ENCODE measurements at places on chromosomes 1 and 21.

DNA sequence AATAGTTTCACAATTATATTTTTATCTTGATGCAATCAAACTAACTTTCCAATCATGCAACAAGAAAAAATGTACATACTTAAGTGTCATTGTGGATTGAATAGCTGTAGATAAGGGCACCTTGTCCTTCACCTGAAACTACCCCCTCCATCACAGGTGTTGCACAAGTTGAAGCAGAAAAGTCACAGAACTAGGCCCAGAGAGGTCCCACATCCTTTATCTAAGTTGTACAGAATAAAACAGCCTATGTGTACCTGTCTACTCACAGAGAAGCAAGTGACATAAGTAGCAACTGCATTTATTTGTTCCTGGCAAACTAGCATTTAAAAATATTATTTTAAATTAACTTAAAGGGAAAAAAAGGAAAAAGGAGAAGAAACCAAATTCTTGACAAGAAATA lies 256.8 kb downstream of the FAF1 start:
- no peak for DNase-seq

GRCh38 chr1:116347696-116348095 lies 25.3 kb upstream of the ATP1A1 start:
- no peak for DNase-seq

DNA sequence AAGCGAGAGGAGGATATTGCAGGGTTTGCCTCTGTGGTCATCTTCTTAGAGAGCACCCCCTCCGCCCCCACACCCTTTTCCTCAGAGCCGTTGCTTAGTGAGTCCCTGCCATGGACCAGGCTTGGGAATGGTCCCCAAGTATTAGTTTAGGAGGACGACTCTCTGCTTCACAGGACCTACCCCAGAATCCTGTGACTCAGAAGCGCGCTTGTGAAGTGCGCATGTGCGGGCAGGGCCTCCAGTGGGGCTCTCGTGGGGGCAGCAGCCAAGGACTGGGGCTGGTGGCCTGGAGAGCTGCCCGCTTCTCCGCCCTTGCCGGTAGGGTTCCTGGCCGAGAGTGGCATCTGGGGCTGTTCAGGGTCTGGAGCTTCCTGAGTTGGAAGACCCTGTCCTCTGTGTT lies 37.3 kb upstream of the HMGN1 start:
- DNase-seq = no peak

DNA sequence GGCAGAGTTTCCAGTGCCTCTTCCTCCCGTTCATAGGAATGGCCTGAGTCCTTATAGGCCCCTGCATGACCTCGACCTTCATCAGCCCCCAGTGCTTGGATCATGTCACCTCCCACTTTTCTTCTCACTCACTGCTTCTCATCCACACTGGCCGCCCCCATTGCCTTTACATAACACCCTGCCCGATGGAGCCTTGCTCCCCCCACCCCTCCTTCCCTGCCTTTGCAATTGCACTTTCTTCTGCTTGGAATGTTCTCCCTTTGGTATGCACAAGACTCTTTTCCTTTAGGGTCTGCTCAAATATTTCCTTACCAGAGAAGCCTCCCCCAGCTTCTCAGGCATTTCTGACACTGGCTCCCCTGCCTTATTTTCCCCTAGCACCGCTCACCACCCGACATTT lies 125.2 kb upstream of the KCNJ6 start:
- DNase-seq = no peak

- no peak for DNase-seq
Measured at GRCh38 chr1:10438677-10439163, 8.5 kb downstream of the CENPS start.

DNA sequence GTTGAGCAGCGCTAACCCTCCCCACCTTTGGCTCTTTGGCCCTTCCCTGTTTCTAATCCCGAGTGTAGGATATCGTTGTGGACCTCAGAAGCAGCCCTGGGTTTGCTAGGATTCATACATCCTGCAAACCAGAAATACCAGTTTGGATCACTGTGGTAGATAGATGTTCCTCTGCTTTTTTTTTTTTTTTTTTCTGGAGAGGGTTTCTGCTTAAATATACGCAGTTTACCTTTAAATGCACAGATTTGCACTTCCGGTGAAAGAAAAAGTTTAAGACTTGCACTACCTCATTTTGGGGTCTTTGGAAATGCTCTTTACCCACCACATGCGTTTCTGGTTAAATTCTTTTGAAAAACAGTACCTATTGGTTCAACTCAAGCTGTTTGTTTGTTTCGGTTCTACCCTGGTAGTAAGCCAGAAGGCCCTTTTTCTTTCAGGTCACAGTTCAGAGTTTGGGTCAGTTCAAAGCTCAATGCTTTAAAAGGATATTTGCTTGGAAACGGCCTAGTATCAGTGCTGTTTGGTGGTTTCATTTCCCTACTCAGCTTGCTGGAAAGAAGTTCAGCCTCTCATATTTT lies 908 bp downstream of the DDI2 start:
- DNase-seq = no peak

GRCh38 chr1:29505532-29506220 lies 269.4 kb downstream of the PTPRU start:
- no peak for DNase-seq

DNA sequence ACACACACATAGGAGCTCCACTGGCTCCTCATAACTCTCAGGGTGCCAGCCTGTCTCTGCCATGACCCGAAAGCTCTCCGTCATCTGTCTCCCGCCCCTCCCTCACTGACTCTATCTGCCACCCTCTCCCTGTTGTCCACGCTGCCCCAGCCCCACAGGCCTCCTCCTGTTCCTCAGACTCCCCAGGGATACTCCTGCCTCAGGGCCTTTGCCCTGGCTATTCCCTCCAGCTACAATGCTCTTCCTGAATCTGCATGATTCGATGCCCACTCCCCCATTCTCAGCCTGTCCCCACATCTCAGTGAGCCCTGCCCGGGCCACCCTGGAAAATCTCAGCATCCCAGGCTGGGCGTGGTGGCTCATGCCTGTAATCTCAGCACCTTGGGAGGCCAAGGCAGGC lies 24.6 kb upstream of the DNAJC11 start:
- no peak for DNase-seq

DNA sequence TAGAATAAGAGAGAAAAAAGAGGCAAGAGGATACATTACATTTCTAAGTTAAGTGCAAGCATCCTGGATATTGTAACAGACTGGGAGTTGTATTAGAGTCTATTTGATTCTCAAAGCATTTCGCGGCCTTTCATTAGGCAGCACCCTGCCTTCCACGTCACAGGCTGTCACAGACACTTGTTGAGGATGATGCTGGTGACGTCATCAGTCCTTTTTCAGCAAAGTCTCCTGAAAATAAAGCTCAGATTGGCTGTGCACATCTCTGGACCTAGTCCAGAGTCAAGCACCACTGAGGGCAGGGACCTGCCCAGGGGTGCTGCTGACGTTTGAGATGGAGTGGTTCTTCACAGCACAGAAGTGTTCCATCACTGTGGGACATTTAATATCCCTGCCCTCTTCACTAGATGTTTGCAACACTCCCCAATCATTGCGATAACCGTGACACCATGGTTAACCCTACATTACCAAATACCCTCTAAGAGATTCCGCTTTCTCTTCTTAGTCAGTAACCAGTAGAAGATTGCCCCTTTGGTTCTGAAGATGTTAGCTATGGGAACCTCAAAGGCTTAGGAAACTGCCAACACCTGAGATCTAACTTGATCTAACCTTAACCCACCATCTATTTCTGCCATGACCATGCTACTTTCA lies 72.7 kb upstream of the F3 start:
- DNase-seq = no peak

- DNase-seq = no peak
Measured at GRCh38 chr1:50783286-50783685, 176.8 kb downstream of the FAF1 start.

DNA sequence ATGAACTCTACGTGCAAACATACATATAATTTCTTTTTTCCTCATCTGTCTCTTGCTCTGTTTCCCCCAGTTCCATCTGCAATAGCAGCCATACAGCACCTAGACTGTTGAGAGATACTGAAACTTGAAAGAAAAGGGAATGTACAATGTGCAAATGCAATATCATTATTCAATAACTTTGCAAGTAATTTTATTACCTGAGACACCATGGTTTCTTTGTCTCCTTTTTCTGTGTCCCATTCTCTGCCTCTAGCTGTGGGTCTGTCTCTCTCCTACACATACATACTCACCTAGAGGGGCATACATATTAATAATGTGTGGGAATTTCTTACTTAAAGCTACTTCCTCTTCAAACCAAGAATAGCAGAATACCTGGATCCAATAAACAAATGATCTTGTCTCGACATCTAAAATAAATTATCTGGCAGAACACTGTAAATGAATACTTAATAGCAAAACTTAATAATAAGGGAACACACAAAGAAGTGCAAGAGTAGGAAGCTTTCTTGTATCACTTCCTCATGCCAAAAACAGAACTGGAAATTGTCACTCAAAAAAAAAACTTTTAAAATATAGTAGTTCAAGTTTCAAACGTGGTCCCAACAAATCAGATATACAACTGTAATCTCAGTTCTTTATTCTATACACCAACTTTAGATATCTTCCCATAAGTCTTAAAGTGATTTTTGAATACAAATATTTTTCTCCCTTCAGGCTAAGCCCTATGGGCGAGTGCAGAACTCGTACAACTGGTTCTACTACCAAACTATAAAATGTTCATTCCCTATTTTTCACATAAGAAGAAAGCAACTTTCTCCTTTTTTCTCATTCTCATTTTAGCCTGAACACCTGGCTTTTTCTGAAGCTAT lies 194.6 kb downstream of the NRIP1 start:
- DNase-seq = no peak

DNA sequence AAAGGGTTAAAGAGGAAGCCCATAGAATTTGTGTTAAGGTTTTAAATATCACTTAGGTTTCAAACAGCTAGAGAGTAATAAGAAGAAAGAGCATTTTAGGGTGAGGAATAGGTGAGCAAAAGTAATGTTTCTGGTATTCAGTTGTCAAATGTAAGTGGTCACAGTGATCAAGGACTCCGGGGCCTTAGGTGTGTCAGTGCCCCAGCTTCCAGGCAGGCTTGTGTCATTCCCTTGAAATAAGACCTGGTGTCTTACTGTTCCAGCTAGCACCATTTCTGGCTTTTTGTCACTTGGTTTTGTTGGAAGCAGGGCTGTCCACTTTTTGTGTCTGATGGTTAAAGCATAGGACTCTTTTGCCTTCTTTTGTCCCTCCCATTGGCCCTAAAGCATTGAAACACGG lies 69.6 kb downstream of the DYRK1A start:
- DNase-seq = no peak

DNA sequence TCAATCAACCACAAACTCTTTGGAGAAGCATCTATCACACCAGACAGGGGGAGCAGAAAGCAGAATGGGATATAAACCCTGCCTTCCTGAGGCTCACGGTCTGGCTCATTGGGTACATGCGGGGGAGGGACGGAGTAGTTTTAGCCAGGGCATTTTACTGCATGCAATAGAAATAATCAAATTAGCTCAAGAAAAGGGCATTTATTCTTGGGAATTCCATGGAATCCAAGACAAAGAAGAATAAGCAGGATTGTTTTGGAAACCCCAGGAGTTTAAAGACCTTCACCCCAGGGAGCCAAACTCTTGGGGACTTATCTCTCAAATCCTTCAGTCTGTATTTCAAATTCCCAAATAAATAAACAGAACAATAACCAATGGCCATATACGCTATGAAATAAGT lies 5.2 kb upstream of the KAZN start:
- DNase-seq = no peak

GRCh38 chr1:158646465-158646864 lies 40.0 kb downstream of the SPTA1 start:
- no peak for DNase-seq

GRCh38 chr1:80064524-80064923 lies 1058.0 kb upstream of the ADGRL4 start:
- no peak for DNase-seq

- no peak for DNase-seq
Measured at GRCh38 chr1:79113836-79114235, 107.3 kb upstream of the ADGRL4 start.

DNA sequence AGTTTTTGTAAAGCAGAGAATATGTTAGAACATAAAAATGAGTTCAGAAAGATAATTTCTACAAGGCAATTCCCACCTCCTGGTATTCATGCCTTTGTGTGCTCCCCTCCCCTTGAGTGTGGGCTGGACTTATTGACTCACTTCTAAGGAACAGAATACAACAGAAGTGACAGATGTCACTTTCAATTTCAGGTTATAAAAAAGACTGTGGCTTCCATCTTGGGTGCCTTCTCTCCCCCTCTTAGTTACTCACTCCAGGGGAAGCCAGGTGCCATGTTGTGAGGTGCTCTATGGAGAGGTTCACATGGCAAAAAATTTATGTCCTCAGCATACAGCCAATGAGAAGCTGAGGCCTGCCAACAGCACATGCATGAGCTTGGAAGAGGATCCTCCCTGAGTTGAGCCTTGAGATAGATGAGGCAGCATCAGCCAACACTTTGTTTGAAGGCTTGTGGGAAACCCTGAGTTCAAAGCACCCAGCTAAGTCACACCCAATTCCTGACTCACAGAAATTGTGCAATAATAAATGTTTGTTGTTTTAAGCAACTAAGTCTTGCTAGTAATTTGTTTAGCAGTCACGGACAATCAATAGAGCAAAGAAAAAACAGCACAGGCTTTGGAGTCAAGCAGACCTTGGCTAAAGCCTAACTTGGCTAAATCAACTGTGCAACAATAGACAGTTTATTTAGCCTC lies 73.5 kb upstream of the NGF start:
- DNase-seq = no peak

DNA sequence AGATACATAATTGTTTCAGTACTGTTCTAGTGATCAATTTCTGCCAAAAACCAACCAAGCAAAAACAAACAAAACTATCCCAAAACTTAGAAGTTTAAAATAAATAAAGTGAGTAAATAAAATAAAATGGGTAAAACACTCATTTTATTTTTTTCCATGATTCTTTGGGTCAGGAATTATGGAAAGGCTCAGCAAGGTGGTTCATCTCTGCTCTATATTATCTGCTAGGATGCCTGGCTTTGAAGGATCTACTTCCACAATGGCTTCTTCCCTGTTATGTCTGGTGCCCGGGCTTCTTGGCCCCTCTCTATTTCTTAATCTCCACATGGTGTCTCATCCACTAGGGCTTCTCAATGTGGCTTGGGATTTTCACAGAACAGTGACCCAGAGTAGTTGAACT lies 29.1 kb upstream of the ADAMTS1 start:
- DNase-seq = no peak

GRCh38 chr1:168488138-168488537 lies 55.7 kb downstream of the XCL2 start:
- no peak for DNase-seq

GRCh38 chr1:74005533-74005932 lies 192.4 kb downstream of the LRRIQ3 start:
- DNase-seq = no peak

GRCh38 chr1:41101076-41101475 lies 79.6 kb upstream of the SLFNL1 start:
- DNase-seq = no peak
